ENCODE measurements at places on chromosomes 11 and 22.

DNA sequence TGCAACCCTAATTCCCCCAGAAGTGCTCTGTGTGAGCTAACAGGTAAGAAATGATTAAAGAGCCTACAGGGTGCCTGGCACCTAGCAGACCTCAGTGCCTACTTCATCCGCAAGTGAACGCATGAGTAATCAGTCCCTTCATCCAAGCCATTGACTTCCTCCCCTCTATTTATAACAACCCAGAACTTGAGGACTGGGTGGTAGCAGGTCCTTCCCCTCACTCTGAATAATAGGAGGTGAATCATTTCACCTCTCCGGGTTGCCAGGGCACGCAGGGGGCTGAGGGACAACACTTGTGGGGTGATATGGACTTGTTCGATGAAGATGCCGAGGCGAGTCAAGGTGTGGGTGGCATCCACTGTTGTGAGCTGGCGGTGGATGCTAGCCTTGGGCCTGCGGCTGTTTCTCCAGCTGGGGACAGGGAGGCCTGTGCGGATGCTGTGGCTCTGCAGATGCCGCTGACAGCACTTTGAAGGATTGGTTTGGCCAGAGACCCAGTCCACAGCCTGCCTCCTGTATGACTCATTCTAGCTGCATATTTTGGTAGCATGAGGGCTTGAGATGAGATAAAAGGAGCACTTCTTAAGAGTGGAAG, 11.7 kb upstream of the SORL1-AS1 start:
- no peak for DNase-seq

DNA sequence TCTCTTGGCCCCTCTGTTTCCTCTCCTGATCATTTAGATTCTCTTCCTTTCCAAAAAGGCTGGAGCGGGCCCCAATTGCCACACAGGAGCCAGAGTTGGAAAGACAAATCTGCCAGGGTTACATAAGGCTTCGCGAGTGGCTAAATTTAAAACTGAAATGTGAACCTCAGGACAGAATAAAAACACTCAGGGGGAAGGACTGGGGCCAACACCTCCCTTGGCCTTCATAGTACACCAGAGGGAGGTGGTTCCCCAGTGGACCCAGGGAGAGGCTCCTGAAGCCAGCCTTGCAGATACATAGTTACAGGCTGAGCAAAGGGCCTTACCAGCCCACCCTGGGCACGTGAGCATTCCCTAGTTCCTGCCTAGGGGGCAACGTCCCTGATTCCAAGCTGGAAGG, 150.1 kb downstream of the MN1 start:
- DNase-seq: no peak

DNA sequence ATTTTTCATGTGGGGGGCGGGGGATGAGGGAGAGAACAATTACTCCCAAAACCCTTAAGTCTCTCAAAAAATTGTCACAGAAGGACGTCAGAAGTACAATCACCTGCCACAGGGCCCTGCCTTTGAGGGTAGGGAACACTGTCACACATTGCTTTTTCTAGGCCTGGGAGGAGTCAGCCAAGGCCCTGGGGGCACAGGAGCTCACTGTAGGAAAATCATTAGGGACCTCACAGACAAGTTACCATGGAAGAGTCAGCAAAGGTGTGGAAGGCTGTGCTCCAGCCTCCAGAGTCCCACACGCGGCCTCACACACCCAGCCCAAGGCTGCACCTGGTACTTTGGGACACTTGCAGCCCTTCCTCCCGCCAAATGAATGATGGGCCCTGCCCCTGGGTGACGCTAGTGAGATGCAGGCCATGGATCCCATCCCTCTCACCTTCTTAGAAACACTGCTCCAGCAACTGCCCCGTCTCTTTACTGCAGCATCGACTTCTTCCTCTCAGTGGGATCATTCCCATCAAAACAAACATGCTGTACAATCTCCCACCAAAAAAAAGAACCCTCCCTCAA, 3.3 kb downstream of the PLEKHA7 start:
- DNase-seq: no peak

DNA sequence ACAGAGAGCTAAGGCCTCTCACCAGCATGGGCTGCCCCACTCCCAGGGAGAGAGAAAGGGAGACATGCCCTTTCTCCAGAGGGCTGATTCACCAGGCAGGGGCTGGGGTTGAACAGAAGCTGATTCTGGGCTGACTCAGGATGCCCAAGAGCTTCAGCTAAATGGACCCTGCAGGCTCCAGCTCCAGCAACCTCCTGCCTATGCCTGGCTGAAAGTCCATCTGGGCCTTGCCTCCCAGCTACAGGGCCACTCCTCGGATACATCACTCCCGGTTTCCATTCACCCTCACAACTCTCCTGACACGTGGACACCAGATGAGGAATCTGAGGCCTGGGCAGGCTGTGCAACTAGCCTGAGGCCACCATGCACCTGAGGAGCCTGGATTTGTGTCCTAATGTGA, 215.5 kb downstream of the BUD13 start:
- no peak for DNase-seq

- no peak for DNase-seq
Measured at GRCh38 chr11:121212536-121213361, 79.8 kb upstream of the SC5D start.

DNA sequence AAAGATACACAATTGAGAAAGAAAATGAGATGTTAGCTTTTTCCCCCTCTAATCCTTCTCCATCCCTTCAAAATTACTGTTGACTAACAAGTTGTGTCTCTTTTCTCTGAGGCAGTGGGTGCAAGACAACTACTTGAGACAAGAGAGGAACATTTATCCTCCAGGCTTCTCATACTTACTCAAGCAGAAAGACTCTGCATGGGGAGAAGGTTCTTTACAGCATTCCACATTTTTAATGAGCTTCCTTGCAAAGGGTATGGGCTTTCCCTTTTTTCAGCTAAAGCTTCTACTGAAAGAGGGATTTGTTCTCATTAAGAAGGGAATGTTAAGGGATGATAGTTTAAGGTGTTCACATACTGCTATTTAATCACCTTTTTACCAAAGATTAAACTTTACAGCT, 47.8 kb downstream of the PAX6 start:
- no peak for DNase-seq

DNA sequence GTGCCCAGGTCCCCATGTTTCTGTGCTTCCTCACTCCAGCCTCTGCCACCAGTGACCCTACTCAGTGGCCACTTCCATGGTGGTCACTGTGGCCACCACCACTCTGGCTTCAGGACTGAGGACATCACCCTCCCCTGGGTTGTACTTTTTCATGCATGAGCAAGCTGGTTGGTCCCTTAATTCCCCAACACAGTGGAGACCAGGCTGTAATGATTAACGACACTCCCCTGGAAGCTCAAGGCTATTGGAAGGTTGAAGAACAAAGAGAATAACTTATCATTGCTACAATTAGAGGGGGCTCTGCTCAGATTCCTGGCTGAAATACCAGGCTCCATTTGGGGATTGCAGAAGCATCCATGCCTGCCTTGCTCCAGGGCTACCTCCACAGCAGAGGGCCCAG, 10.5 kb downstream of the PLAAT4 start:
- no peak for DNase-seq

GRCh38 chr22:25569983-25570382, 5.5 kb downstream of the GRK3 start:
- DNase-seq: no peak

- DNase-seq: no peak
Measured at GRCh38 chr11:68457216-68457897, 3.2 kb upstream of the PPP6R3 start.

GRCh38 chr11:64762277-64762673, 2.5 kb upstream of the PYGM start:
- DNase-seq: no peak

GRCh38 chr11:19740586-19740985, 27.9 kb downstream of the NAV2 start:
- DNase-seq: no peak

DNA sequence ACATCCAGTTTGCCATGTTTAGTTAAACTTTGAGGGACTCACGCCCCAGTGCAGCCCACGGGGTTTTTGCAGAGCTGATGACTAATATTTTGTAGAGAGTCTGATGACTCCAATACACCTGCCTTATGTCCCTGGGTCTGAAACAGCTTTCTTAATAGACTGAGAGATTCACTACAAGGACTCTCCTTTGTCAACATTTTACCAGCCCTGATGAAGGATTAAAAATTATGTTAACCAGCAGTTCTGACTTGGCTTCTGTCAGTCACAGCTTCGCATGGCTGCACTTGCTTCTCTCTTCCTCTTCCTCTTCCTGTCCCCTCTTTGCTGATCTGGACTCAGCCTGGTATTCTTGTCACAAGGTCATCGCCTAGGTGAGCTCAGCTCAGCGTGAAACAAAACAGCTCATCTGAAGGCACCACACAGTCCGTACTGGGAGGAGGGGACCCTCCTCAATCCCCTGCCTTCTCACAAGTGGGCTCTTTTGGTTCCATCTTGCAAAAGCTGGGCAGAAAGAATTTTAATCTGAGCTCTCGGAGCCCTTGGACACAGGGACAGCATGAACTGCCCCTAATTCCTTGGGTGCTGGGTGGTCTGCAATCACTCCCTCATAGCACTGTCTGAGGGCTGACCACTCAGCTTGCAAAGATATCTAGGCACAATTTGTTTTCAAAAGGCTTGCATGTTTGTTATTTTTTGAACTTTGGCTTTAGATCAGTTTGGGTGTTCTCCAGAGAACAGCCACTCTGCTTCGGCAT, 38.1 kb upstream of the POU2AF1 start:
- DNase-seq: no peak

- no peak for DNase-seq
Measured at GRCh38 chr11:34387653-34388052, 29.8 kb upstream of the ABTB2 start.

DNA sequence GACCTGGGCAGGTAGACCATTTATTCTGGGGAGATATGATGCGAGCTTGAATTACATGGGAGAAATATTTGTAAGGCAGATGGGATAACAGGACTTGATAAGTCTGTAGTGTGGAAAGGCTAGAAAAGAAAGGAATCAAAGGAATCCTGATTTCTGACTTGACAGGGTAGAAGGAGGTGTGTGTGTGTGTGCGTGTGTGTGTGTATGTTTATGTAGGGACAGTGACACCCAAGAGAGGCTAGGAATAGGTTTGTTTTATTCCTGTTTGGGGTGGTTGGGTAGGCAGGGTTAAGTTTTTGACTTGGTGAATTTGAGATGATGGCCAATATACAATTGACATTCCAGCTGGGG, 390 bp upstream of the HTATIP2 start:
- DNase-seq: no peak

DNA sequence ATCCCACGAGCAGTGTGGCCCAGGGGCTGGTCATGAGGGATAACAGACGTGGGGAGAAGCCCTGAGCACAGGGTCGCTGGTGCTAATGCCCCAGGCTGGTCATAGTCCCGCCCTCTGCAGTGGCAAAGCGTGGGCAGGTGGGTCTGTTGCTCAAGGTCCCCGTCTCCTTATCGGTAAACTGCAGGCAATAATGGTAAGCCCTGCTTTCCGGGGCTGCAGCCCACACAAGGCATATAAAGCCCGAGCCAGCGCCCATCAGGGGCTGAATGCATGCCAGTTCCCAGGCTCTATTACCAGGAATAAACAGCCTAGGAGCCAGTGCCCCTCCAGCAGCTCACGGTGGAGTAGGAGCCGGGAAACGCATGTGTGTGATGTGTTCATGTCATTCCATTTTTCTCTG, 261.0 kb downstream of the BRD1 start:
- no peak for DNase-seq

DNA sequence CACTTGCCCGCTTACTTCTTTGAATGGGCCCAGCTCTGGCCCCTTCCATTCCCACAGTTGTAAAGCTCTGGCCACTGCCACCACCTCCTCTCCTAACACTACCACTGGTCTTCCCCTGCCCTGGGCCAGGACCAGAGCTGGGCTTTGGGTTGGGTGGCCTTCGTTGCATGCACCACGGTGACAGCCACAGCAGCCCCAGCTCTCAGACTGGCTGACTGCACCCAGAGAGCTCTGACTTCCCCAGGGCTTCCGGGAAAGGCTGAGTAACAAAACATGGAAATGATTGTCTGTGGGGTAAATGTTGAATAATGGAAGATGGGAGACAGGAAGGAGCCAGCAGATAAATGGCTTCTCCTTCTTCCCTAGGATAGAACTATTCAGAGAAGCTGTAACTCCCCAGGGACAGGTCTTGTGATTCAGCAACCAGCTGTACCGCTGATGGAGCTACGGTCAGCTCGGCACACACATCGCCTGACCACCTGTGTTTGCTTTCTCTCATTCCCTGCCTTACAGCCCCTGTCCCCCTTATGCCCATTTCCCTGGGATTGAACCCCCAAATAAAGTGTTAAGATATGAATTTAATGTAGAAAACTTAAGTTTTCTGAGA, 27.6 kb downstream of the SCN4B start:
- no peak for DNase-seq

DNA sequence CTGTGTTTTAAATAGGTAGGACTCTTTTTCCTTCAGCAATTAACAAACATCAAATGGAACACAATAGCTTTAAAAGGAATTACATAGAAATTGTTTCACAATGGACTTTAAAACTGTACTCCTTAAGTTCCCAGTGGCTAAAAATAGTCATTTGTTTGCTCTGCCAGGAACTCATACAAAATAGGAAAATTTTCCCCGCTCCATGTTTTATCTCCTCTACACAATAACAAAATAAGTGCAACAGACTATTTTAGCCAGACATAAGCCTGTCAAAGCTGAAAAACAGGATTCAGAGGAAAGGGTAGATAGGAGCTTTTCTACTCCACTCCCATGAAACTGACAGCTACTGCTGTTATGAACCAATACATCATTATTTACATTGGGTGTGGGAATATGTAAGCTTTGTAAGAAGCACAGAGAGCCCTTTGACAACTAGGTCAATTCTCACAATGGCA, 90.1 kb downstream of the STK33 start:
- DNase-seq: no peak

- no peak for DNase-seq
Measured at GRCh38 chr11:102589047-102589459, 36.1 kb downstream of the MMP20 start.

DNA sequence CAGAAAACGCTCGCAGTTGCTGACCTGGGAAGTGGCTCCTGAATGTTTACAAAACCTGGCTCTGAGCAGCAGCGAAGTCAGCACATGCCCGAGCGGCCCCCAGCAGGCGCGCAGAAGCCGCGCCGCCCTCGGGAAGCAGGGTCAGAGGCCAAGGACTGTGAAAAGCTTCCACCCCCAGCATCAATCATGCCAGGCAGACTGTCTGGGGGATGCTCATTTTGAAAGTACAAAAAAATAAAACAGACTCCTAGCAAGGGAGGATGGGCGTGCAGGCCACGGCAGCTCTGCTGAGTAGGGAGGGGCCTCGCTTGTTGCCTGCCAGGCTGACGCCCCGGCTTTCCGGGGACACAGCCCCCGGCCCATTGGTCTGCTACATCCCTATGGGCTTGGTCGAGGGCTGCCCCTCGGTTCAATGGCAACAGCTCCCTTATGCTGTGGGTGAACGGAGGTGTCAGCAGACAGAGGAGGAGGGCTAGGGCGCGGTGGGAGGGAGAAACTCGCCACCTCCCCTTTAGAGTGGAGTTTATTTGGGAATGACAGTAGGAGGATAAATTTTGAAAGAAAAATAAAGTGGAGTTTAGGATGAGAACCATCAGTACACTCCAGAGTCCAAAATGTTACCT, 37.7 kb upstream of the GNB1L start:
- no peak for DNase-seq

DNA sequence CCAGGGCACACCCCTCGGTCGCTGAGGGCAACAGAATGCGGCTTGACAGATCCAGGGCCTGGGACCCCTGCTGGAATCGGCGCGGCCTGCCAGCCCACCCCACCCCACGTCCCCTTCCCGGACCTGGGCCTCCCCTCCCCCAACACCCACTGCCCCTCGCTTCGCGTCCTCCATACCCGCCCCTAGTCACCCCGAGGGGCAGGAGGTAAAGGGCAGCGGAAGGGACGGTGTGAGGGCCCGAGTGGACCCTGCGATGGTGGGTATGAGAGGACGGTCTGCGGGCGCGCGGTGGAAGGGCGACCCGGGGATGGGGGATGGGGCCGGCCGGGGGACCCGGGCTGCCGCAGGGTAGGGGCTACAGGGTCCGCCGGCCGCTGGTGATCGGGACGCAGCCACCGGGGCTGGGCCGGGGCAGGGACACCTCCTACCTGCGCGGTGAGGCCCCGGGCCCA, 311 bp downstream of the APBB1 start:
- DNase-seq: no peak
